ENCODE measurements at places on chromosomes 6 and 20. TPM values are rescaled to one million over a fixed set of nuclear protein-coding genes. Genes with fewer than 3 reads are reported as not detected.

HLA-DOA gene
- total RNA-seq = not detected

ASXL1 gene
- 78.9 TPM for total RNA-seq

PROKR2 gene
- not detected for total RNA-seq

CGA gene
- not detected for total RNA-seq

MICB gene
- 9.0 TPM for total RNA-seq

AKAP12 gene
- total RNA-seq = 184 TPM

CLDN20 gene
- total RNA-seq = not detected

GABRR2 gene
- total RNA-seq = 1.4 TPM

SLC17A2 gene
- total RNA-seq = not detected

SRMS gene
- not detected for total RNA-seq

OOEP gene
- not detected for total RNA-seq

PCSK2 gene
- not detected for total RNA-seq

BIRC7 gene
- not detected for total RNA-seq

PNLDC1 gene
- total RNA-seq = not detected

HEBP2 gene
- total RNA-seq = 43.7 TPM

IL17A gene
- total RNA-seq = not detected

RSPO4 gene
- not detected for total RNA-seq

TRIM31 gene
- total RNA-seq = not detected

WFDC10B gene
- not detected for total RNA-seq

SLC25A27 gene
- total RNA-seq = 5.7 TPM

OR2H1 gene
- not detected for total RNA-seq

LIN28B gene
- not detected for total RNA-seq

POM121L2 gene
- not detected for total RNA-seq

SLPI gene
- not detected for total RNA-seq

PLCB4 gene
- 13.3 TPM for total RNA-seq

DDR1 gene
- total RNA-seq = 112 TPM

VPS16 gene
- total RNA-seq = 32.7 TPM

BEND6 gene
- total RNA-seq = 10.9 TPM

GGT7 gene
- total RNA-seq = 10.4 TPM
